AG04450 (cell line): ENCODE measurements at places on chromosomes 2 and 18.

GRCh38 chr2:223076573-223076972 lies 24.6 kb downstream of the KCNE4 start:
- DNase-seq = no peak

DNA sequence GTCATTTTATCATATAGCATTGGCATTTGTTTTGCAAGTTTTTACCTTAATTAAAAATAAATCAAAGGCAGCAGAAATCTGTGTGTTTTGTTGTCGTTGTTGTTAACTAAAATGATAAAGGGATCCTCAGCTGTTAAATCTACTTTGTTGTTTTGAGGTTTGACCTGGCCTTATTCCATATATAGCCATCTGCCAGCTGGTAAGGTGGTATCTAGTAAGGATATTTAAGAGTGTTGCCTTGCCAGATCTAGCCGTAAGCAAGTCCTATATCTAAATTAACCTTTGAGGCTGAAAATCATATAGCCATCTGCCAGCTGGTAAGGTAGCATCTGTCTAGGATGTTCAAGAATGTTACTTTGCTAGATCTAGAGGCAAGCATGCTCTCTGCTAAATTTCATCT lies 56.6 kb downstream of the BMPR2 start:
- DNase-seq = no peak

DNA sequence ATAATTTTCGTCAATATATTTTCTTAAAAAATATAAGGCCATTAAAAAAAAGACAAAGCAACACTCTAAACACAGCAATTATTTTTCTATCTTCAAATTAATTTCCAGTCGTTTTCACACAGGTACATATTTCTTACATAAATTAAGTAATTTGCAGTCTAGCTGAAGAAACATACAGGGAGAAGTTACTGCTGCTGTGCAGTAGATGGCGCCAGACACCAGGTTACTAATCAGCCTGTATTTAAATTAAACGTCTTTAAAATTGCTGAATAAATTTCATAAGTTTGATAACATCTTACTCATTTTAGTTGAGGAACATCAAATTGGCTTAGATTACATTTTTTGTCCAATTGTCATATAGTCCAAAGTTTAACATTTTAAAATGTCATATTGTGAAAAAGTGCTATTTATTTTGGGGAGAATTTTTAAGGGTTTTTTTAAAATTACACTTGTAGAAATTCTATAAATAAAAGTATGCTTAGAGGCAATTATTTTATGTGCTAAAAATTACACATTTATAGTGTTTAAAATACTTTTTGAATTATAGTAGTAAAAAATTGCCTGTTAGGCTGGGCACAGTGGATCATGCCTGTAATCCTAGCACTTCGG lies 88.4 kb downstream of the PMAIP1 start:
- DNase-seq = peak; percentile 51

- DNase-seq = no peak
Observed at GRCh38 chr18:35938562-35938961, 33.9 kb upstream of the RMP24 start.

DNA sequence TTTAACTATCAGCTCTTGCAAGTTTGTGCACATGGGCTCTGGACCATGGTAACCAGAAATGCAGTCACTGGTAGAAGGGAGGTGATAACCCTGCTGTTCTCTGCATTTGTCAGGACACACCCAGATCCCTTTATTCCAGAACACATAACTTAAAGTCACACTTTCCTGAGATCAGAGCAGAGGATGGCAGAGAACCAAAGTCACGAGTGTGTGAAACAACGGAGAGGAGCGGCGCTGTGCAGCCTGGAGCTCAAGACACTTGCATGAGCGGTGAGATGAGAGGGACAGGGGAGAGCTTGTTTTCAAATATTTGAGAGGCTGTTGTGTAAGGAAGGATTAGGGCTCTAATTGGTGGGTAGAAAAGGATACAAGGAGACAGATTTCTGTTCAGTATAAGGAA lies 43.3 kb upstream of the AAK1 start:
- DNase-seq = no peak

DNA sequence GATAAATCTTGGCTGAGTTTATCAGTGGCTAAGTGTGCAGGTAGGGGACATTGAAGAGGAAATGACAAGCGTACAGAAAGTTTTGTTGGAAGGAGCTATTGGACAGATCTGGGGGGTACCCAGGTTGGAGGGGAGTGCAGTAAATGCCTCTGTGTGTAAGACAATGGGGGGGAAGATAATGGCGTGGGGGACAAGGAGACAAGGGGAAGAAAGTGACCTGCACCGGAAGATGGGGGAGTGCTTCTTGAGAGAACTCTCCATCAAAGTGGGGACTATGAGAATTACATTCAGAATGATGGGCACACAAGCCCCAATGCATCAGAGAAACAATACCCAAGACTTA lies 190.0 kb downstream of the ALPK2 start:
- DNase-seq = no peak

- no peak for DNase-seq
Observed at GRCh38 chr2:98503481-98504105, 58.9 kb downstream of the INPP4A start.

DNA sequence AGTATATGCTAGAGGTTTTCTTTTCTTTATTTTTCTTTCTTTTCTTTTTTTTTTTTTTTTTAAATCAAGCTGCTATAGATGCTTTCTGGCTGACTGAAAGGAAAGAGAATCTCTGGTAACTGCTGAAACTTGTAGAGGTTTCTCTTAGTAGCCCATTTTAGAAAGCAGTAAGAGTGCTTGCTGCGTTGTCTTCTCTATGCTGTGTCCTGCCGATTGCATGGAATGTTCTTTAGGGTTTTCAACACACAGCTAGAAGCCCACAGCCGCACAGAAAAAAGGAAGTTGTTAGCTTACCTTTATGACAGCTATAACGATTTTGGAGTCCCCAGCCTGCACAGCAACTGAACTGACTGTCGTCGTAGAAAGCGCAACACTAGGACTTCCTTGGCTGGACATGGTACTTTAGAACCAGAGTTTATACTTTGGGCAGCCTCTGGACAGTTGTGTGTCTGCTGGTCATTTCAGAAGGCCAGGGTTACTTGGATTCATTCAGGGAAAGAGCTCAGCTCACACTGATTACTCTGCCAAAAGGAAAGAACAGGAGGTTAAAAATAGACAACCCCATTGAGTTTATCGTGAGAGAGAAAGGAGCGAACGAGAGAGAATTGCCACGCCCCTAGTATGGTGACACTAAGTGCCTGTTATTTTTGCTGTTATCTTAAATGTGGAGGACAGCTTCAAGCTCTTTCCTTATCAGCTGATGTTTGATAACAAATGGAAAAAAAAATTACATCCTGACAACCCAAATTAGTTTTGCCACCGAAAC lies at the start of gene CCDC141:
Gene CCDC141 (minus strand): TSS at position 592 of the 766 bp plus-strand sequence. CDS start 196 bp downstream, at position 396.
- no peak for DNase-seq

DNA sequence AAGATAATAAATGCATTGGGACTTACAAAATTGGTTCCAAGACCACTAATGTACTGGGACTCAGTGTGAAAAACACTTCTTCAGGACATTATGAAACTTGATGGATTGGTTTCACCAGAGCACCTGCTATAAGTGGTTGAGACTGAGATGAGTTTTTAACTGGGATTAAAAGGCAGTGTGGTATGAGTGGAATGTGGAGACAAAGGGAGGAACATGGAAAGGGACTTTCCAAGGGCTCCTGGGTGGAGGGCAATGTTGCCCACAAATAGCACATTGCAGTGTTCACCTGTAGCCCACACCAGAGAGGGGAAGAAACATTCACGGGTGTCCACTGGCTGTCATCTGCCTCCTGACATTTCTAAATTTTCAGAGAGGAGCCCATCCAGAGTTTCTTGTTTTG lies 253.3 kb upstream of the TANK start:
- no peak for DNase-seq

DNA sequence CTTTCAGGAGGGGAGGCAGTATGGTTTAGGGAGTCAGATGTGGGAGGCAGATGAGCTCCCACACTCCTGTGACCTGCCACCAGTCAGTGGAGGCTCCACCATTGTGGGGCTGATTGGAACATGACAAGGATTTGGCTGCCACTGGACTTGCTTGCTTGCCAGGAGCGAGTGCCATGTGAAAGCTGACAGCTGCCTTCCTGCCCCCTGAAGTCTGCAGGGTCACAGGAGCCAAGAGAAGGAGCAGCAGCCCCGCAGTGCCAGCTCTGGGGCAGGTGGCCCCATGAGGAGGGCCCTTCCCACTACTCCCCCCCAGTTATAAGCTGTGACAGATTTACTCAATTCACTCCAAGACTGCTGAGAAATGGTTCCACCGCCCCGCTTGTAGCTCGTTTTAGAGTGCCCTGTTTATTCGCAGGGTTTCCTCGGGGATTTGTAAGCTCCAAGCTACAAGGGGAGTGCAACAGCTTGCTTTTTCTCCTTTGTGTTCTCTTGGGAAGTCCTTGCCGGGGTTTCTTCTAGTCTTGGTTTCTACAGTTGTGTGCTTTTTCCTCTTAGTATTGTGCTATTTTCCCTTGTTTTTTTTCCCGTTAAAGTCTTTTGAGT lies 414.3 kb downstream of the MEIS1 start:
- no peak for DNase-seq

DNA sequence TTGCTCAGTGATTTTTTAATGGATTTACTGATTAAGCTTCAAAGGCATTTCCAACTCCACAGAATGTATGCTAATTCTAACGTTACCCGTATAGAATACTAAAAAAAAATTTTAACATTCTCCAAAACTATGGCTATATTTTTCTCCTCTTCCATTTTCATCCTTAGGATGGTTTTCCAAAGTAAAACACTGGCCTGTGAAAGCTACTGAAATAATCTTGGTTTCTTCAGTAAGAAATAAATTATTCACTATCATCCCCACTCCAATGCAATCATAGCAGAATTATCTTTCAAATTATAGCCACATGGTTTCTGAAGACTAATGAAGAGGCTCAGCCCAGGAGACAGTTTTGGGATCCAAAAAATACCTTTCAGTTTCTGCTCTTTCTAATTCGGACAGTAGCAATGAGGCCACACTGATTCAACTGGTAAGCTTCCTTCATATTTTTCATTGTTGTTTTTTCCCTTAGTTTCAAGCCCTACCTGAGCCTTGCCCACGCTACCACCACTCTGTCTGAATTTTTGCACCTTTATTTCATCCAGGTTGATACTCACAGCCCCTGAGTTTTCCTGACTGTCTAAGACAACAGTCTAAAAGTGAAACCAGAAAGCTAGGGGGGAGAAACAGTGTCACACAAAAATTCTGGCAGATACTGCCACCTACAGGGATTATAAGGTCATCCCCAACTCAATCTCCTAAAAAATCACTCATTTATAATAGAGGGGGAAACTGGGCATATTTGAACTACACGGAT lies 887.9 kb downstream of the NRXN1 start:
- DNase-seq = no peak

DNA sequence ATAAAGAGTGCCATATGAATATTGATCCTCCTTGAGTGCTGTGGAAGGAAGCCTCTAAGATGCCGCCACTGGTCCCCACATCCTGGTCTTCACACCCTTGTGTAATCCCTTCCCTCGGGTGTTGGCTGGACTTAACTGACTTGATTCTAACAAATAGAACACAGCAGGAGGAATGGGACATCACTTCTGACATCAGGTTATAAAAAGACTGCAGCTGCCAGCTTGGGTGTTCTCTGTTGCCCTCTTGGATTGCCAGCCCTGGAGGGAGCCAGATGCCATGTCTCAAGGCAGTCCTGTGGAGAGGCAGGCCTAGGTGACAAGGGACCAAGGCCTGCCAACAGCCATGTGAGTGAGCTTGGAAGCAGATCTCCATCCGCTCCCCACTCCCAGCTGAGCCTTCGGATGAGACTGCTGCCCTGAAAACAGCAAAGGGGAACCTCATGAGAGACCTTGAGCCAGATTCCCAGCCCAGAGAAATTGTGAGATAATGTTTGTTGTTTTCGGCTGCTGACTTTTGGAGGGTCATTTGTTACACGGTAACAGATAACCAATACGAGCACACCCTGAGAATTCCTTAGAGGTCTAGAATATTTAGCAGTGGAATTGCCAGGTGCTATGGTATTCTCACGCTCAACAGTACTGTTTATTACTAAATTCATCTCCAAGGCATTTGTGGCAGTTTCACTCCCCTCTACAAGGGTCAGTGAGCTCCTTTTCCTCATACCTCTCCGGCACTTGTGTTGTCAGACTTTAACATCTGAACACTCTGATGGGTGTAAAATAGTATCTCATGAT lies 32.5 kb downstream of the HPCAL1 start:
- no peak for DNase-seq

DNA sequence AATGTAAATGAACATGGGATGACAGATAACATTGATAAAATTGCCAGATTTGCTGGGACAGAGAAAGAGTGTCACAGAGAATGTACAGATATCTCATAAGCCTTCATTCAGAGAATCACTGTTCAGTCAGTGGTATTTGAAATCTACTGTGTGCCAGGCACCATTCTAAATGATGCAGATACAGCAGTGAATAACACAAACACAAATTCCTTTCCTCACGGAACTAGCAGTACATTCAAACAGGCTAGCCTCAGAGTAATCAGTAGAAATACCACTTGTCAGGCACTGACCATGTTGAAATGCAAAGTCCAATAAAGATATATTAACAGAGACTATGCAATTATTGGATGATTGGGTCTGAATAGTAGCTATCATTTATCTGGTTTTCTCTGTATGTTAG lies 211.0 kb downstream of the RDH14 start:
- DNase-seq = no peak

DNA sequence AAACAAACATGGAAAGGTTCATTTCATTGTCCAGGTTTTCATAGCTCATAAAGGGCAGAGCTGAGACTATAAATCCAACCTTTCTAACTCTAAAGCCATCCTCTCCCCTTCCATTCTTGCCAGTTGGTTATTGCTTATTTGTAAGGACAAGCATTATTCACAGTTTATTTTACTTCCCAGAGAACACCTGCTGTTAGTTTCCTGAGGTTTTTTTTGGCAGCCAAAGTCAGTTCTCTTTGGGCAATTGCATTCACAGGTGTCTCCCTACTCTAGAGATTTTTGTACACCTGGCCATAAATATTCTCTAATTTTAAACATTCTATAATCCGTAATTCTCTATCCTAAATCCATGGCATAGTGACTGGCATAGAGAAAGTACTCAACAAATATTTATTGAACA lies 87.3 kb upstream of the SPHKAP start:
- no peak for DNase-seq

DNA sequence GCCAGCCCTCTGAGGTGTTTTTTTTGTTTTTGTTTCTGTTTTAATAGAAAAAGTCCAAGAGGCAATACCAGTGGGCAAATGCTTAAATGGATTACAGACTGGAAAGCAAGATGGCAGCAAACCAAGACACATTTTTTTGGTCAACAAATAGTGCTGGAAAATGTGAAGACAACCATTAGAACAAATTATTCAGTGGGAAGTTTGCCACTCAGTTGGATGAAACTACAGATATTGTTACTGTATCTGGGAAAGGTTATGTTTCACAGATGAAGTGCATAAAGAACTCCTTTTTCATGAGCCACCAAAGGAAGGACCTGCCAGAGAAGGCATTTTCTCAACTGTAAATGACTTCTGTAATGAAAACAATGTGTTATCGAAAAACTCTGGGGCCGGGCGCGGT lies 93.0 kb upstream of the ODC1 start:
- DNase-seq = no peak

GRCh38 chr2:203671876-203672275 lies 34.6 kb upstream of the CD28 start:
- DNase-seq = no peak
